NCI-H2107 (cell line): ENCODE measurements at places on chromosomes 5 and 9.

DNA sequence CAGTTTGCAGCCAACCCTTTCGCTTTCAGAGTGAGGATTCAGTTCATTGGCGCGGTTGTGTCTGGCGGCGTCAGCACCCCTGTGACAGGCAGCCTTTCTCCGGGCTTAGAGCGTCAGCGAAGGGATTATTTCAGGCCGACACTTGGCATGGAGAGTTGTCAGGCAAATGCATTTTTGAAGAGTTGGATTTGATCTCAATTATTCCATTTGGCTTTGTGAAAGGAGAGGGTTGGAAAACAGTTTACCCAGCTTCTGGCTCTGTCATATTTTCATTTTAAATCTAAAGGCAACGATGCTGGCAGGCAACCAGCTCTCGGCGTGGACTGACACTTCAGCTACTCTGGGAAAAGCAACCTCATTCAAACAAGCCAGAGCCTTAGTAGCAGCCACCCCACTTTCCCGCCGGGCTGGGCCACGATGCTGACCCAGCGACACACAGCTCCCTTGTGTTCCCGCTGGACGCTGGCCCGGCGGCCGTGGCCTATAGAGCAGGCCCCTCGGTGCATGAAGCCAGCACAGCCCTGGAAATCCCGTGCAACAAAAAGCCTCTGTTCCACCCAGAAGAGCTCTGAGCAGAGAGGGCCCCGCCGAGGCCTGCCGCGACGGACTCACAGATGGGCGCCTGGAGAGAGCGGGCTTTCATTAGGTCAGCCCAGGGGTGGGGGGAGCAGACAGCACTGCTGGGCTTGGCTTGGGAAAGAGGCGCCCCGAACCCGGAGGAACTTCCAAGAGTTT is 28.9 kb upstream of the LPCAT1 start:
- peak; percentile 45 for DNase-seq

DNA sequence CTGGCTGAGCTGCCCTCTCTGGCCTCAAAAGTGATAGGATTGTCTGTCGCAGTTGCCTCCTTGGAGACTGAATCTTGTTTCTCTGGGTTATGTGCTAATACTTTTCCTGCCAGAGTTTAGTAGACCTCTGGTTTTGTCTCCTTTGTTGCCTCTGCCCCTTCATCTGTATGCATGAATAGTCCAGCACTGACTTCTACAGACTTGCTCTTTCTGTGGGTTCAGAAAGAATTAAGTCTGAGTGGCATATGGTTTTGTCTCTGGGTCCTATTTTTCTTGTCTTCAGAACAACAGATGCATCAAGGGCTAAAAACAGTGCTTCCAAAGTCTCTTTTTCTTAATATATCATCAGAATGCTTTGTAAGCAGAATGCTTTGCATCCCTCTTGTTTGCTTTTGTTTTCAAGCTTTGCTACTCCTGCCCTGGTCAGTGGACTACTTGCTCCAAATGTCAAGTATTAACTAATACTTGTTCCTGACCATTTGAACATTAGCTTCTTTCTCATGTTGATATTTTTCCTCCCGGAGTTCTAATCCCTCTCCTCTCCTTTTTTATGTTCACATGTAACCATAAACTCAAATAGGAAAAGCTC is 131.7 kb downstream of the UNC13B start:
- no peak for DNase-seq

- DNase-seq = no peak
Measured at GRCh38 chr5:129120158-129120581, 25.6 kb downstream of the ISOC1 start.

- DNase-seq = no peak
Measured at GRCh38 chr9:87872079-87872624, 10.5 kb upstream of the SPATA31E1 start.

DNA sequence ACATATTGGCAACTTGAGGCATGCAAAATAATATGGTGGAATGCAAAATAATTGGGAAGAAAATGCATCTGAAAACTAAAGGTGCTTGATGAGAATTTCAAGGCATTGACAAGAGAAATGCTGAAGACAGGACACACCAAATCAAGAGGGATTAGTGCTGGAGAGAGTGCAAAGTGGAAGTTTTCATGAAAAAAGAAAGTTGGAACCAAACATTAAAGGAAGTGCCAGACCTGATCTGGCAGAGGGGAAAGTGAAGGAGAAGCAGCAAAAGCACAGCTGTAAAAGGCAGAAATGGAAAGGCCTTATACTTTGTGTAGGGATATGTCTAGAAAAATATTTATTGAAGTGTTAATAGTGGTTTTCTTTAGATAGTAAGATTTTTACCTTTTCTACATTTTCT is 35.3 kb upstream of the FYB1 start:
- DNase-seq = no peak

DNA sequence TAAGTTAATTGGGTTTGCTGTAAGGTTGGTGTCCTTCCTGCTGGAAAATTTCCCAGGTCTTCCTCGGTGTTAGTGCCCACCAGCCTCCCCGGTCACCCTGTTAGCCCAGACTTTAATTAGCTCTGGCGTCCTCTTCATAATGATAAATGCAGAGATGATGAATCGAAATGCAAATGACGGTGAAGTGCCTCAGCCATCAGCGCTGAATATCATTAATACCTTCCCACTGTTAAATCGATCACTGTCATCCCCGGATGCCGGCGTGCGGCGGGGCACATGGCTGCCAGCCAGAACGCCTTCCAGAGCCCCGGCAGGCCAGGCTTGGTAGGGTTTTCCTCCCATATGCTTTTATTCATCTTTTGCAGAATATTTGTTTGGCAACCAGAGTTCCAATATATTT is 204.5 kb downstream of the IRX2 start:
- no peak for DNase-seq

GRCh38 chr9:25472681-25473080 is 205.6 kb downstream of the TUSC1 start:
- DNase-seq = no peak

- no peak for DNase-seq
Measured at GRCh38 chr9:78325343-78325742, 28.4 kb downstream of the PSAT1 start.

DNA sequence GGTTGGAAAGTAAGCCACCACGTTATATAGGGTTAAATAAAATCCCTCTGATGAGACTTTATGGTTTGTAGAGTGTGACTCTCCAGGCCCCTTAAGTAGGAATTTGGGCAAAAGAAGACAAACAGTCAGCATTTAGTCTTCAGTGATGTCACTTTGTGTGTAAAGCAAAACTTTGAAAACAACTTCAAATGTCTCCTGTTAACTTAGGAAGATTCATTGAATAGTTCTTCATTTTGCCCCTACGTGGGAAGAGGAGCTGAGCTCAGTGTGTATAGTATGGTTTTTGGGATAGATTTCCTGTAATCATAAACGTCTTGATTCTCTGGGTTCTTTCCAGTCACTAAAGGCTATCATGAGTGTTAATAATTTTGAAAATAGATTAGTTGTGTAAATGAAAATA is 101.3 kb downstream of the GADD45G start:
- no peak for DNase-seq

GRCh38 chr9:98994172-98995058 is 50.7 kb downstream of the COL15A1 start:
- no peak for DNase-seq

- no peak for DNase-seq
Measured at GRCh38 chr5:84218546-84218945, 166.1 kb downstream of the EDIL3 start.

DNA sequence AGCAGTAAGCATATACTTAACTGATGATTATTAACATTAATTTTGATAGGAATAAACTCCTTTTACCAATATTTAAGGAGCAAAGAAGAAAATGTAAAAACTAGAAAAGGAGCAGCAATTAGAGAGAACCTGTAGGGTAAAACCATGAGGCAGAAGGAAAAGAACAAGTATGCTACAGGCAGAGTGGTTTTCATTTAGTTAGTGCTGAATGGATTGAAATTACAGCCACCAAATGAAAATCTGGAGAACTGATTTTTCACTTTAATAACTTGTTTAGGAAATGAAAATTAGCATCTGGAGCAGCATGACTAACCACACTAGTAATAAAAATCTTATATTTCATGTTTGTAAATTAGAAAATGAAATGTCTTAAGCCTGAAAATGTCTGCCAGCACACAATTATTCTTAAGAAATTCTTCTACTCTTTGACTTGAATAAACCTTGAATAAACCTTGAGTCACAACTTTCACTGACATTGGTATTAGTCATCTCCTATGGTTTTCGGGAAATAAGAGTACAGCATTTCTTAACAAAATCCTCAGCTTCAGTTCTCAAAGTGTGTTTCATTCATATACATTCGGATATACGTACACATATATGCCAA is 1504.9 kb upstream of the C9orf72 start:
- no peak for DNase-seq

GRCh38 chr9:76401580-76402354 is 7.5 kb upstream of the RFK start:
- DNase-seq = no peak

DNA sequence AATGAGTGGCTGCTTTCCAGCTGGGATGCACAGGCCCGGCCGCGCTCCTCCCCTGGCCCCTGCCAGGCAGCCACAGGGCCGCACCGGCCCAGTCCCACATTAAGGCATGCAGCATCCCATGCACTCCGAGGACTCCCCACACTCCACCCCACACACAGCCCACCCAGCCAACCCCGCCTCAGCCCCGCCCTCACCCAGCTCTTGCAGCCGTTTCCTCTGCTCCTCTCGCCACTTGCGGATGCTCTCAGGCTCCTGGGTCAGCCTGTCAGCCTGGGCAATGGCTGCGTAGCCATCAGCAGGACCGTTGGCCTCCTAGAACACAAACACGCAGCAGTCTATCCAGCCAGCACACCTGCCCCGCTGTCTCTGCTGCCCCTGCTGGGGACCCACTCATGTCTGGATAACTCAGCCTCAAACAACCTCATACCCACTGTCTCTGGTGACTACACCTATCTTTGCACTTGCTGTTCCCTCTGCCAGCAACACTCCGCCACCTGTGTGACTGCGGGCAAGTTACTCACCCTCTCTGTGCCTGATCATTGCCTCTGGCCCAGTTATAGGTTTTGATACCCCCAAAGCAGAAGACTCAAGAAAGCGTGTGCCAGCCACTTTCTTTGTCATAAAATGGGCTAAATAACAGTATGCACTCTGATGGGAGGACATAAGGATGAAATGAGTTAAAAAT is 9.3 kb downstream of the HIGD2A start:
- no peak for DNase-seq
